ENCODE measurements at places on chromosomes 7 and 10.

- DNase-seq, result peak; percentile 35
Measured at GRCh38 chr7:93715234-93715633, 140.7 kb upstream of the CALCR start.

GRCh38 chr10:47340608-47341170 lies 7.5 kb upstream of the RBP3 start:
- peak; percentile 79 for DNase-seq

GRCh38 chr7:55778631-55779030 lies 83.9 kb downstream of the SEPTIN14 start:
- DNase-seq, result no peak

DNA sequence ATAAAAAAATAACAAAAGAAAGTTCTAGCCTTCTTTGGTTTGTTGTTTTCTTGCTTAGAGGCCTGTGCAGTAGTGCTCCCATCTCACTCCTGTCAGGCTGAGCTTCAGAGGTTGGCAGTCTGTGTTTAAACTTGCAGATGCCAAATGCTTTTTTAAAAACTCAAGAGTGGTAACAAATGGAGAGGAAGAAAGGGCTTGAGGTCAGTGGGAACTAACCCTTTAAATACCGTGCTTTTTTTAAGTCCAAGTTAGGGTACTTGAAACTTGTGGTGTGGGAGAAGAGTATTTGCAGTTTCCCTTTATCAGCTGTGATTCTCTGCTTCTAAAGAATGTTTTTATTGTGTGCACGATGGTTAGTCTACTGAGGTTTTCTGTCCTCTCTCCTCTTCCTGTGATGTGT lies 29.4 kb downstream of the ZRANB1 start:
- DNase-seq, result no peak

DNA sequence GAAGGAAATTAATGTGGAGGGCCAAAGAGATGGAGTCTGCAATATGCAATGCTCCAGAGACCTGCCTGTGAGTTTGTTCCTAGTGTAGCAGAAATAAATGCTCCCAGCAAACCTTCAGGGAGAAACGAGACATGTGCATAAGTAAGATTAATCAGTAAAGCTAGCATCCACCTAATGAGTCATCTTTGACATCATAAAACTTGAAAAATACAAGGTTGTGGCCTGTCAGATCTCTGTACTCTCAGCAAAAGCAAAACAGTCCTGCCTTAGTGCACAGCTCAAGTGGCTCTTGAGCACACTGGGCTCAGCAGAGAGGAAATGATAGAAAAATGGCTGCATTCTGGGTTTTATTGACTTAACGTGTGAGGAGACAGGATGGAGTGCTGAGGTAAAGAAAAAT lies 32.5 kb upstream of the ERCC6 start:
- DNase-seq, result no peak
